ENCODE measurements at places on chromosomes 2 and 18.

DNA sequence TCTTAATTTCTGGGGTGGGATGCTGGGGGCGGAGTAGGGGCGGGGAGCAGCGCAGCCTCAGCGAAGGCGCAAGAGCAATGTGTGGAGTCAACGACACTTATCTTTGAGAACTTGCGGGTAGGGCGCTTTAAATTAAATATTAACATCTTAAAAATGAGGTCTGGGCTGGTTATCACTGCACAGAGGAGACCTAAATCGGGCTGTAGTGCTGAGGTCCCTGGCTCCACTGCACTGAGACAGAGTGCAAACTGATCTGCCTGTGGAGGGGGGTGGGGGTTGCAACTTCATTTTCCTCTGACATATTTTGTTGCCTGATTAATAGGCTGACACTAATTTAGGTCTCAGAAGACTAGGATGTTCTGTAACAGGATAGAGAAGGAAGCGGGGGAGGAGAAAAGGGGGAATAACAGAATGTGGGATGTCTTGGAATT is 253.0 kb upstream of the FANCL start:
- no peak overlapping the region for H3K4me3 ChIP-seq
- H3K27ac ChIP-seq, result no peak overlapping the region
- H3K36me3 ChIP-seq, result no peaks in the 10 kb centered on the region
- no peaks in the 10 kb centered on the region for H3K27me3 ChIP-seq
- no peak for DNase-seq

DNA sequence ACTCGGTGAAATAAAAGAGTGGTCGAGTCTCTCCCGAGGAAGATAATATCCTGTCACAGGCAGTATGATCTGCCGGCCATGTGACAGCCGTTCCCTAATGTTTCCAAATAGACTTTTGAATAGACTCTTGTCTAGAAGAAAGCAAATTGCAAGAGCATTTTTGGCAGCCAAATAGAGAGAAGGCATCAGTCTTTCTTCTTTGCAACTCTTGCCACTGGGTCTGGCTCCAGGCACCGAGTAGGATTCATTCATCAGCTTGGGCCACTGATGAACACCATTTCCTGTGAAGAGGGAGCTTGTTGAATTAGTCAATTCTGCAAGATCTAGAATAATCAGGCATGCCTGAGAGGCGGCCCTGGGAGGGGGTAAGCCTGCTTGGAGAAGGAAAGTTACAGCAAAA is 165.6 kb downstream of the KLHL29 start:
- no peaks in the 10 kb centered on the region for H3K27me3 ChIP-seq
- no peak overlapping the region for H3K4me3 ChIP-seq
- peak overlapping the region; percentile 74 for H3K27ac ChIP-seq

DNA sequence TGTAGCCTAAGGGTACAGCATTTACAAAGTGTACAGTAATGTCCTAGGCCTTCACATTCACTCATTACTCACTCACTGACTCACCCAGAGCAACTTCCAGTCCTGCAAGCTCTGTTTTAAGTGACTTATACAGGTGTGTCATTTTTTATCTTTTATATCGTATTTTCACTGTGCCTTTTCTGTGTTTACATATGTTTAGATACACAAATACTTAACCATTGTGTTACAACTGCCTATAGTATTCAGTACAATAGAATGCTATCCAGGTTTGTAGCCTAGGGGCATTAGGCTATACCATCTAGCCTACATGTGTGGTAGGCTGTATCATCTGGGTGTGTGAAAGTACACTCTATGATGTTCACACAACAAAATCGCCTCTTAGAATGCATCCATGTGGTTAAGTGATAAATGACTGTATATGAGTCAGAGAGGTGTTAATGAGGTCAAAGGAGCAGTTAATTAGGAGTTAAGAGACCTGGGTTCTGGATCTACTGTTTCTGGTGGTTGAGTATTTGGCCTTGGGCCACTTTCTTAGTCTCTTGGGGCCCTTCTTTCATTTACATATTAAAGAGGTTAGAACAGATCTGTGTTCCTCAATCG is 149.1 kb downstream of the GREB1L start:
- no peaks in the 10 kb centered on the region for H3K27me3 ChIP-seq
- DNase-seq, result peak; percentile 11
- no peaks in the 10 kb centered on the region for H3K4me1 ChIP-seq
- no peaks in the 10 kb centered on the region for H3K36me3 ChIP-seq

GRCh38 chr2:62706721-62707521 is 1.4 kb downstream of the EHBP1 start:
- peak overlapping the region; percentile 69 for H3K4me3 ChIP-seq
- H3K4me1 ChIP-seq, result peaks cover 11% of the 10 kb centered on the region
- peaks cover 5% of the 10 kb centered on the region for H3K36me3 ChIP-seq
- no peaks in the 10 kb centered on the region for H3K27me3 ChIP-seq
- no peak for DNase-seq

- H3K27me3 ChIP-seq, result peaks cover 38% of the 10 kb centered on the region
- no peak overlapping the region for H3K4me3 ChIP-seq
- no peaks in the 10 kb centered on the region for H3K4me1 ChIP-seq
- no peak for DNase-seq
- no peaks in the 10 kb centered on the region for H3K36me3 ChIP-seq
- H3K27ac ChIP-seq, result no peak overlapping the region
Observed at GRCh38 chr2:60408811-60409530, 144.5 kb downstream of the BCL11A start.

- no peaks in the 10 kb centered on the region for H3K4me1 ChIP-seq
- no peak overlapping the region for H3K27ac ChIP-seq
- H3K4me3 ChIP-seq, result no peak overlapping the region
- H3K36me3 ChIP-seq, result no peaks in the 10 kb centered on the region
- H3K27me3 ChIP-seq, result peaks cover 39% of the 10 kb centered on the region
Observed at GRCh38 chr18:5413447-5413846, 117.9 kb upstream of the ZBTB14 start.

DNA sequence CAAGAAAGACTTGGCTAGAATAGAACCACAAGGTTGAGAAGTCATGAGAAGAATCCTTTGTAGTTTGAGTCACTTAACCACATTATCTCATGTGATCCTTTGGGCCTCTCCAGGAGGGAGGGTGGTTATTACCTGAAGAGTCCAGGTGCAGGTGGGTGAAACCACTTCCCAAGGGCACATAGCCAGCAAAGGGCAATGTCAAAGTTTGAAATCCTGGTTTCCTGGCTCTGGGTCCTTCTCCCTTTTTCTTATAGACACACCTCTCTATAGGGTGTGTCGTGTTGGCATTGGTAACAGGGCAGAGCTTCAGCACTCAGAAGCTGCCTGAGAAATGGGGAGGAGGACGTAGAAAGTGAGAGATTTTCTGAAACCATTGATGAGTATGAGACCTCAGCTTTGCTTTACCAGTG is 137.9 kb downstream of the MGAT5 start:
- DNase-seq, result no peak
- no peaks in the 10 kb centered on the region for H3K36me3 ChIP-seq
- no peak overlapping the region for H3K4me3 ChIP-seq
- no peak overlapping the region for H3K27ac ChIP-seq

DNA sequence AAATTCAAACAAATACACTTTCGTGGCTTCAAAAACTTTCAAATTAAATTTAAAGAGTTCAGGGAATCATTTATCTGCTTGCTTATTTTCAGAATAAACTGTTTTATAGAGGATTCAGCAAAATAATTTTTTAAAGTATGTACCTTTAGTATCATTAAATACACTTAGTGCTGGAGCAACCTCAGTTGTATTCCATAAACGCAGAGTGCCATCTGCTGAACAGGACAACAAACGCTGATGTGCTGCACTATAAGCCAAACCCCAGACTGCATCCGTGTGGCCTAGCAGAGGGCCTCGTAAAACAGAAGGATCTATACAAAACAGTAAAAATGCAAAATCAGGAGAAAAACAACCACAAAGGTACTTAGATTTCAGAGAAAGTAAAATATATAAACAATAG is 108.6 kb downstream of the STRN start:
- H3K27ac ChIP-seq, result no peak overlapping the region
- H3K36me3 ChIP-seq, result peaks cover 11% of the 10 kb centered on the region
- no peak overlapping the region for H3K4me3 ChIP-seq
- DNase-seq, result no peak

GRCh38 chr2:149745396-149746230 is 158.0 kb upstream of the MMADHC start:
- no peaks in the 10 kb centered on the region for H3K27me3 ChIP-seq
- H3K4me1 ChIP-seq, result peaks cover 35% of the 10 kb centered on the region

- no peaks in the 10 kb centered on the region for H3K27me3 ChIP-seq
- peak; percentile 46 for DNase-seq
- no peaks in the 10 kb centered on the region for H3K36me3 ChIP-seq
- no peak overlapping the region for H3K27ac ChIP-seq
Observed at GRCh38 chr2:169999054-169999453, 171.8 kb downstream of the UBR3 start.

DNA sequence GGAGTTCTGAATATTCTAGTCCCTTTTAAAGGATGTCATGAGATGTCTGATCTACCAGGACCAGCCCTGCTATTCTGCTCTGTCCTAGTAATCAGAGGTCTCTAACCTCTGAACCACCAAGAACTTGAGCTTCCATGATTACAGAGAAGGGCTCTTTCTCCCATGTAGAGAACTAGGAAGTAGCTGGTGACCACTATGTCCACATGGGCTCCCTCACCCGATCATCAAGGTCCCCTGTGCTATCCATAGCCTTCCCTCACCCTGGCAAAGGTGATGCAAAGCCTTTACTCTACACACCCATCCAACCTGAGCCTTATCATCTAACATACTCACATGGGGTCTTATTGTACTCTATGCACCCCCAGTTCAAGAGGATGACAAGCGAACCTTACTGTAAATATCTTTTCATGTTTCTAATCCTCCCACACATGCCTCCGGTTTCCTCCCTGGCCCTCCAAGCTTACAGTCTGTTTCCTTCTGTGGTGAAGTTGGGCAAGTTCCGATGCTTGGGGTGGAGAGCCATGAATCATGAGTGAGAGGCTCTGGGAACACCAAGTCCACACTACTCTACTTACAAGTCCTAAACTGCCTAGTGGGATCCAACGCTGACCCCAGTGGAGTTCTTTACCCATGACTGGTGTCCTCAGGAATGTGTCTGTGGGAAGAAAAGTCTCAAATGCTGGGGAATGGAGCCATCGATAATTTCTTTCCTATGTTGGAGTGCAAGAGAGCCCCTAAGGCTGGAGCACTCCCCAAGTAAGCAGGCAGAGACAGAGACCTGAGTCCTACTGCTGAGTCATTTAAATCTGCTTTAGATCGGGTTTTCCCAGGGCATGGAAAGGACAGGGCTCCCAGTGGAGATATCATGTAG is 73.3 kb upstream of the KLF7 start:
- no peak overlapping the region for H3K27ac ChIP-seq
- no peaks in the 10 kb centered on the region for H3K27me3 ChIP-seq
- no peaks in the 10 kb centered on the region for H3K36me3 ChIP-seq
- no peaks in the 10 kb centered on the region for H3K4me1 ChIP-seq
- DNase-seq, result no peak

- no peaks in the 10 kb centered on the region for H3K36me3 ChIP-seq
- H3K27ac ChIP-seq, result no peak overlapping the region
- H3K4me3 ChIP-seq, result no peak overlapping the region
- H3K27me3 ChIP-seq, result no peaks in the 10 kb centered on the region
Observed at GRCh38 chr2:42443718-42444399, 49.9 kb downstream of the KCNG3 start.

DNA sequence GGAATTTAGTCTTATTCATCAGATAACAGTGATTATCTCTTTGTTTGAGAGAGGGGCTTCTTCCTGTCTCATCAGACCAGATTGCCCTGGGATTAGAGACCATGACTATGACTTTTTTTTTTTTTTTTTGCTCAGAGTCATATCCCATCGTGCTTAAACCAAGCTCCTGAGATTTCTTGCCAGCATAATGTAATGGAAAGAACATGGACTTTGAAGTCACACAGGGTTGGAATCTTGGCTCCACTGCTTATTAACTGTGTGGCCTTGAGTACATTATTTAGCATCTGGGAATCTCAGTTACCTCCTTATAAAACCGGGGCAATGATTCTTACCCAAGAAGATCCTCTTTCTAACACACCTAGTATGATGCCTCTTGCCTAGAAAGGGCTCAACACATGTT is 268.3 kb downstream of the DYSF start:
- H3K27me3 ChIP-seq, result no peaks in the 10 kb centered on the region
- H3K36me3 ChIP-seq, result no peaks in the 10 kb centered on the region
- no peak overlapping the region for H3K27ac ChIP-seq
- no peak for DNase-seq
- no peaks in the 10 kb centered on the region for H3K4me1 ChIP-seq

DNA sequence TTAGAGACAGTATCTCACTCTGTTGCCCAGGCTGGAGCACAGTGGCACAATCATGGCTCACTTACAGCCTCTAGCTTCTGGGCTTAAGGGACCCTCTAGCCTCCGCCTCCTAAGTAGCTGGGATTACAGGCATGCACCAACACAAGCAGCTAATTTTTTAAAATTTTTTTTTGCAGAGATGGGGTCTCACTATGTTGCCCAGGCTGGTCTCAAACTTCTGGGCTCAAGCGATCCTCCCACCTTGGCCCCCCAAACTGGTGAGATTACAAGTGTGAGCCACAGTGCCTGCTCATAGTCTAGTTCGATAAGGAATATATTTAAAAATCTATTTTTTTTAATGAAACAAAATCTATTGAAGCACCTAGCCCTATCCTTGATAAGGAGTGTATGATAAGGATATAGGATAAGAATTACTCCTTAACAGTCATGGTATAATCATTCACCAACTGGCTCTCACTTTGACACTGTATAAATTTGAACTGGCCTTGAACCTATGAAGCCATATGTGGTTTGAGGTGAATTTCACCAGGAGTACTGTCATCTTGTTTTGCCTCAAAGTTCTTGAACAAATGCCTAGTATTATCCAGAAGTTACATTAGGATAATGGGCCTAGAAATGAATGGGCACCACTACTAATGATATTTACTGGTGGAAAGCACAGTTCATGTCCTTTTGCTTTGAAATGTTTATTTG is 71.1 kb downstream of the EXOC6B start:
- DNase-seq, result no peak
- H3K4me3 ChIP-seq, result no peak overlapping the region
- no peak overlapping the region for H3K27ac ChIP-seq
- H3K27me3 ChIP-seq, result no peaks in the 10 kb centered on the region

DNA sequence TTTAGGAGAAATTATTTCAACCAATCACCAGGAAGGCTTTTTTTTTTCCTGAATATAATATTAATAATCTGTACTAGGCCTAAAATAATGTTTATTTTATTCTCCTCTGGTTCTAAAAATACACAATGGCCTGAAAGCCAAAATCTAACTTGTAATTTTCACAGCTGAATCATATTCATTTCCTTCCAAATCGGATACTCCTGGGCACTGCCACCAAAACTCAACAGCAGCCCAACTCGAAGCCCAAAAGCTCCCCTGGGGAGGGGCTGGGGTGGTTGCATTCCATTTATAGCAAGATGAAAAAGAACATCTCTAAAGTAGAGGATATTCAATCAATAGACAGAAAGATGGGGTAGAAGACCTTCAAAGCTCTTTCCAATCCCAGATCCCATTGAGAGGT is 100.5 kb upstream of the SETBP1 start:
- no peaks in the 10 kb centered on the region for H3K36me3 ChIP-seq
- no peak overlapping the region for H3K4me3 ChIP-seq
- peaks cover 5% of the 10 kb centered on the region for H3K4me1 ChIP-seq
- H3K27ac ChIP-seq, result no peak overlapping the region

Measured in A673 (cell line).